Stimulated activated CD4-positive, alpha-beta T cell treated with anti-CD3 and anti-CD28 coated beads, TNF-alpha, amount 100 ng/mL, for 48 hours (primary cell): ENCODE measurements at places on chromosomes 16 and 17.

DNA sequence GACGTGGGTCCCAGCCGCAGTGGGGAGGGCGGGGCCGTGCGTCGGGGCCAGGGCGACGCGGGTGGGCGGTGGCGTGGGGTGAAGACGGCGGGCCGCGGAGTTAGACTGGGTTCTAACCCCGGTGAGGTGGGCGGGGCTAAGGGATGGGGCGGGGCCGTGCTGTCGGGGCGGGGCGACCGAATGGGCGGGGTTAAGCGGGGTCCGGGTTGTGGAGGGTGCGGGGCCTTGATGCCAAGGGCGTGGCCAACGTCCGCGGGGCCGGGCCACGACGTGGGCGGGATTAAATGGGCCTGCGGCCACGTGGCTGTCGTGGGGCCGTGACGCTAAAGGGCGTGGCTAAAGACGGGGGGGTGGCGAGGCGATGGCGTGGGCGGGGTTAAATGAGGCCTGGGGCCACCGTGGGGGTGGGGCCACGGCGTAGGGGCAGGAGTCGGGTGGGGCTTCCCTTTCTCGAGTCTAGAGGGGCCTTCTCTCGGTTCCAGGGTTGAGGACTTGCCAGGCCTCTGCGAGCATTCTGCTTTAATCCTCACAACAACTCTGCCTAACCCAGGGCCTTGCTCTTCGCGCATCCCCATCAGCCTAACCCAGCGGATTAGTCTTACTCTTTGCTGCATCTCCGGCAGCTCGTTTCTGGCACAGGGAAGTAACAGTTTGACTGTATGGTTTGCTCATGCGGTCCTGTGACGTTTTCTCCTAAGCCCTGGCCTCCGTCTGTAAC, 739 bp downstream of the TCF25 start:
- DNase-seq, result peak; percentile 97

DNA sequence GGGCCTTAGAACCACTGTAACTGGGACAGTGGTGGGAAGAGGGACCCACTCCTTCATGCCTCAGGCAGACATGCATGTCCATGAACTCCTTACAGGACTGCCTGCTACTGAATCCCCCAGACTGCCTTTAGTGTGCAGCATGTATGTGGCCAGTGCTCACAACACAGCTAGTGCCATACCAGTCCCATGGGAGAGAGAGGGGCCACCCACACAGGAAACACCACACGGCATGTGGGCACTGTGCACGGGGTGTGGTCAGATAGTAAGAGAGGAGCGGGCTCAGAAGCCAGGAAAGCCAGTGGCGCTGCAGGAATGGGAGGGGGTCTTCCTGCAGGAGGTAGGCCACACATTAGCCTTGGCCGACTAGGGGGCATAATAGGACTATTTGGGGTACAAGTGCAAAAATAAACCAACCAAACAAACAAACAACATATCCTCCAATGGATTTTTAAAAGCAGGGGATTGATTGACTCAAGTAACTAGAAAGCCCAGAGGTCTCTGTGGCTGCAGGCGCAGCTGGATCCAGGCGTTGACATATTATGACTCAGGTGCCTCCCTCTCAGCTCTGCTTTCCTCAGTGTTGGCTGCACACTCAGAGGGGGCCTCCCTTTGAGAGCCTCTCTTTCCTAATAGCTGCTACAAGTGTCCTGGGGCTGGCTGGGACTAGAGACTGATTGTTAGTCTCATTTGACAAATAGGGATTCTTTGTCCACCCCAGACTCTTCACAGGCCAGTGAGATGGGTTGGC, 104.4 kb downstream of the AMFR start:
- no peak for DNase-seq

DNA sequence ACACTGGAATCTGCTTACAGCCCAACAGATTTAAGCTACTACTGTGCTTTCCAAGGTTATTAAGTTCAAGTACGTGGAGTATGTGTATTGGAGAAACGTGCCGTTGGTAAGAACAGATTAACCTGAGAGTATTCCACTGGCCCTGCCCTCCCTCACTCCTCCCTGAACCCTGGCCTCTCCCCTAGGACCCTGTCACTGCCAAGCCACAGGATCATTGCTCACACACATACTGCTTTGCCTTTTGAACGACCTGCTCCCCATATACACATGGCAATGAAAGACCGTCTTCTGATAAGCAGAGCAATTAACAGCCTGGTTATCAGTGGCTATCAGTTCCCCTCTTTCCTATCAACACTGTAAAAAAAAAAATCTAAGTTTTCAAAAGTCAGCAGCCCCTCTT, 458.9 kb upstream of the DYNLRB2 start:
- DNase-seq, result no peak

DNA sequence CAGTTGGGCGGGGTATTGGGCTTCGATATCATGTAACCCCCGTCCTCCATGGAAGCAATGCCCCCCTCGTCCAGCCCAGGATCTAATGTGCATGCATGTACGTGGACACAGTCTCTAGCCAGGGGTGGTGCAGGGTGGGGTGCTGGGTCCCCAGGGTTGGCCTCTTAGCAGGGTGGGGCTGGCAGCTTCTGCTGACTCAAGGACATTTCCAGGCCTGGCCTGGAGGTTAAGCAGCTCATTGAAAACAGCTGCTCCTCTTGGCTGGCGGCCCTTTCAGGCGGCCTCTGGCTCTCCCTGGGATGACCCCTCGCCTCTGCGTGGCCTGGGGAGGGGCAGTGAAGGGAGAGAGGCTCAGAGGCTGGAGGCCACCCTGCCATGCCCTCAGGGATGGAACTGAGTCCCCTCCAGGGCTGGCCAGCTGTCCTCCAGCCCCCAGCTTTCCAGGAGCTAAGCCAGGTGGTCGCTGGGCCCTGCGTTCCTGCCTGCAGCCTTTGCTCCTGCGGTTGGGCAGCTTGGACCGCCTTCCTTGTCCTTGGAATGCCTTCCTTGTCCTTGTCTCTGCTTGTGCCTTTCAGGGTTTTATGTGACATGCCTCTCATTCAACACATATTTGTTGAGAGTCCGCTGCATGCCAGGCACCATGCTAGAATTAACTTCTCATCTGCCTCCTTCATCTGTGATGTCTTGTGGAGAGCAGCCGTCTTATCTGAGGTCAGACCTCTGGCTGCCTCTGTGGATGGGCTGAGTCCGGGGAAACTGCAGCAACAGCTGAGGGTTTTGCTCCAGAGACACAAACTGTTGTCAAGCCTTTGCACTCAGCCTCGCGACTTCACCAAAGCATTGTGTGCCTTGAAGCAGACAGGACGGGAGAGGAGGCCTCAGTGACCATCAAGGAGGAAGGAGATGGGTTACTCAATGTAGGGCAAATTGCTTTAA, 26.6 kb downstream of the MRC2 start:
- DNase-seq, result no peak

DNA sequence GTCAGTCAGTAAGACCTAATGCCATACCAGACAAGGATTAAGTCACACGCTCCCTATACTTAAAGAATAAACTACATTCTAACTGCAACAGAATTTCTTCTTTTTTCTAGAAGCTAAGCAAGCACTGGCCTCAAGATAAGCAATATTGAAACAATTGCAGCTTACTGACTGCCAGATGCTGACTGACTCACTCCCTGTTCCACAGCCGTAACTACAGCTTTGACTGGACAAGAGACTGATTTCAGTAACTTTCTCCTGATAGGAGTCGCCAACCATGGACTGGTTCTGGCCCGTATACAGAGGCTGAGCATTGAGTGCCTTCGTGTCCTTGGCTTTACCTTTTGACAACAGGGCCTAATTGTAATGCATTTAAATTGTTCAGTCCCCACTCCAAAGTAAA, 67.9 kb downstream of the TRIM37 start:
- DNase-seq, result peak; percentile 3

- DNase-seq, result no peak
These were observed 79.2 kb downstream of the SLC39A11 start for GRCh38 chr17:73013301-73013700.

- no peak for DNase-seq
These were observed 156.8 kb downstream of the XYLT1 start for GRCh38 chr16:17313793-17314547.

DNA sequence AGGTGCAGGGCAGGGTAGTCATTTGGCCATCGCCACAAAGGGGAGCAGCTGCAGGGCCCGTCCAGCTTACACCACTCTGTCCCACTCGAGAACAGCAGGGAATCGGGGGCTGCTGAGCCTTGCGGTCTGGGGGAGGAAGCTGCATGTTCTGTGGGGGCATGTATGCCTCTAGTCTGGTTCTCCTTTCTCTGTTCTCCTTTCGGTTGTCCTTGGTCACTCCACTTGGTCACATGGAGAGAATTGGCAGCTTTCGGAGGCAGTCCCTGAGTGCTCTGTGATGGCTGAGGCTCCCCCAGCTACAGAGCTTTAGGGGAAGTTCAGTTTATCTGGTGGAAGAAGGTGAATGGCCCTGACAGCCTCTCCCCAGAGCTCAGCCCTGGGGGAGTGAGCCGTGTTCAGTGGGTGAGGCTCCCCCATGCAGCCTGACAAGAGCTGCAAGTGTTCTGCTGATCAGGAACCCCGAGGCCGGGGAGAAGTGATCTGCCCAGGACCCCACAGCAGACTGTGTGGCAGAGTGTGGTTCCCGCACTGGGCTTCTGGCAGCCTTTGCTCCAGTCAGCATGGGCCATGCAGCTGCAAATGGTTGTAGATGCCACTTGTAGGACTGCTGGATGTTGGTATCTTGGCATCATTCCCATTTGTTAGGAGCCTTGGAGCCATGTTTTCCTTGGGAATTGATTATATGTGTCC, 22.3 kb upstream of the SMPD3 start:
- no peak for DNase-seq

DNA sequence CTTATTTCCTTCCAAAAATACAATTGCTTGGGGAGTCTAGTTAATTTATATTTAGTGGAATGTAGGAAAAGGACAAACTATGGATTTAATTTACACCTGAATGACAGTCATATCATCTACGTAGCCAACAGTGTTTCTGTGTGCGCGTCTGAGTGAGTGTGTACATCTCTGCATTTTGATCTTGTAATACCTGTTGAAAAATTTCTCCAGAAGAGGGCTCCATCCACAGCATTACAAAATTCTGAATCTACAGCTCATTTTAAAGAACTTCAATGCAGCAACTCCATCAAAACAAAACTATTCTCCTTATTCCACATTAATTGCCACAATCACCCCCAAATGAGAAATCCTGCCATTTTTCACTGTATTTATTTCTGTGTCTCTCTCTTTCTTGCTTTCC, 3.9 kb downstream of the CDH13 start:
- no peak for DNase-seq

- DNase-seq, result no peak
These were observed 141.5 kb upstream of the CORO6 start for GRCh38 chr17:29764217-29764616.

DNA sequence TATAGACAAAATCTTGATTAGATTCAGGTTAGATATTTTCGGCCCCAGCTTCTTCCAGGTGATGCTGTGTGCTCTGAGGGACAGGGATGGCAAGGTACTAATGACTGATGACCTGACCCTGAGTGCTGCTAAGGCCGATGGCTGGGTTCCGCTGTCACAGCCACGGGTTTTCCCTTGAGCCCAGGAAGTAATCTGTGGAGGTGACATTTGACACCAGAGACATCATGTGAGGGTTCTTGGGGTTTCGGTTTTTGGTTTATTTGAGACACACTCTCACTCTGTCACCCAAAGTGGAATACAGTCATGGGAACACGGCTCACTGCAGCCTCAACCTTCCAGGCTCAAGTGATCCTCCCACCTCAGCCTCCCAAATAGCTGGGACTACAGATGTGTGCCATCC, 9.8 kb downstream of the OTOP3 start:
- no peak for DNase-seq

GRCh38 chr17:6000426-6000825, 69.8 kb upstream of the WSCD1 start:
- no peak for DNase-seq

- no peak for DNase-seq
These were observed 619 bp downstream of the CACNB1 start for GRCh38 chr17:39196808-39197291.

DNA sequence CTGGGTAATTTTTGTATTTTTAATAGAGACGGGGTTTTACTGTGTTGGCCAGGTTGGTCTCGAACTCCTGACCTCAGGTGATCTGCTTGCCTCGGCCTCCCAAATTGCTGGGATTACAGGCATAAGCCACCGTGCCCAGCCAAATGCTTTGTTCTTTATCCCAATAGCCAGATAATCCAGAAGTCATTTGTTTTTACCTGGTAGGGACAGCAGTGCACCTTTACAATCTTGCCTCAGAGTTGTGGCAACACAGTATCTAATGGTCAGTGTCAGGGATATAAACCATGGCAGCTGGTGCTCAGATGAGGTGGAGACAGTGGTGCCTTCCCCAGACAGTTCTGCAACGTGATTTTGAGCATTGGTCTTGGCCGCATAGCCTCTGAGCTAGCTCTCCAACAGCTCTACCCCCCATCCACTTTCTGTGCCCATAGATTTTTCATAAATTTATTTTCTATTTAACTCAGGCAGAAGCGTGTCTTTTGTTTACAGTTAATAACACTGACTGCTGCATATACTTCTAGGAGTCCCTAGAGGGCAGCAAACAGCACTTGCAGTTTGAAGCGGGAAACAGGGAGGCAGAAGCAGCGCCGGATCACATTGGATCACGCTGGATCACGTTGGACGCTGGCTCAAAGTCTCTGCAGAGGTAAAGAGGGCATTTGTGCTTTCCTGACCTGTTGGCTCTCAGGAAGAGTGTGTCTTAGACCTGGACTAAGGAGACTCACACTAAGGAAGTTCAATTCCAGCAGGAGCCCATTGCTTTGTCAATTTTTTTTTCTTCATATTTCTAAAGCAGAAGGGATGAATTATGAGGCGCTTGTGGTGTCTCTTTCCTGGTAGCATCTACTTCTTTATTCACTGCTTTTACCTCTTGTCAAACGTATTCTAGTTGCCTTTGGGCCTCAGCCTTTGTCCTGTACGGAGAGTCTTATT, 5.1 kb upstream of the GGT6 start:
- DNase-seq, result no peak

DNA sequence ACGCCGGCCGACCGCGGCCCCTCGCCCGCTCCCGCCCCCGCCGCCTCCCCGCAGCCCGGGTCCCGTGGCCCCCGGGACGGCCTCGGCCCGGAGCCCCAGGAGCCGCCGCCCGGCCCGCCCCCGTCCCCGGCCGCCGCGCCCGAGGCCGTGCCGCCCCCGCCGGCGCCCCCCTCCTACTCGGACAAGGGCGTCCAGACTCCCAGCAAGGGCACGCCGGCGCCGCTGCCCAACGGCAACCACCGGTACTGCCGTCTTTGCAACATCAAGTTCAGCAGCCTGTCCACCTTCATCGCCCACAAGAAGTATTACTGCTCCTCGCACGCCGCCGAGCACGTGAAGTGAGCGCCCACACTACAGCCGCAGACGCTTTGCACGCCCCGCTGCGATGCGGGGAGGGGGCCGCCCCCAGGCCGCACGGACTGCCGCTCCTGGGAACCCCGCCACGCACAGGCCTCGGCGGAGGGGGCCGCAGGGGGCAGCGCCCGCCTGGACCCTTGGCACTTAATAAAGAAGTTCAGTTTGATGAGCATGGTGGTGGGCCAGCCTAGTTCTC, 35.5 kb upstream of the ZC3H18 start:
- peak; percentile 34 for DNase-seq

- DNase-seq, result no peak
These were observed 111.1 kb downstream of the GAS7 start for GRCh38 chr17:10087355-10087754.

- DNase-seq, result no peak
These were observed 963 bp downstream of the COPRS start for GRCh38 chr17:31857920-31858641.
